ENCODE measurements at places on chromosomes 5 and 9. TPM values are rescaled to one million over a fixed set of nuclear protein-coding genes. Genes with fewer than 3 reads are reported as not detected.

DNA sequence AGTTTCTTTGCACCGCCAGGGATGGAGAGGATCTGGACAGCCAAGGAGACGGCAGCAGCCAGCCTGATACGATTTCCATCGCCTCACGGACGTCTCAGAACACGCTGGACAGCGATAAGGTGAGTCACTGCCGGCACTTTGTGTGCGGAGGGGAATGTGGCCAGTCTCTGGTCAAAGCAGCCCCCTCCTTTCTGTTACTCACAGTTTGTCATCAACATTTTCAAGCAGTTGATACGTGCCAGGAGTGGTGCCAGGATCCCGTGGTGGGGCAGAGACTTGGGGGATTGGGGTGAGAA is 175.1 kb upstream of the OTULINL start:
- DNase-seq, result no peak

- DNase-seq, result no peak
These were observed 383.5 kb downstream of the GLIS3 start for GRCh38 chr9:3916411-3916810.

ACOT12 gene
- total RNA-seq, result not detected

INSL4 gene
- not detected for total RNA-seq

DNA sequence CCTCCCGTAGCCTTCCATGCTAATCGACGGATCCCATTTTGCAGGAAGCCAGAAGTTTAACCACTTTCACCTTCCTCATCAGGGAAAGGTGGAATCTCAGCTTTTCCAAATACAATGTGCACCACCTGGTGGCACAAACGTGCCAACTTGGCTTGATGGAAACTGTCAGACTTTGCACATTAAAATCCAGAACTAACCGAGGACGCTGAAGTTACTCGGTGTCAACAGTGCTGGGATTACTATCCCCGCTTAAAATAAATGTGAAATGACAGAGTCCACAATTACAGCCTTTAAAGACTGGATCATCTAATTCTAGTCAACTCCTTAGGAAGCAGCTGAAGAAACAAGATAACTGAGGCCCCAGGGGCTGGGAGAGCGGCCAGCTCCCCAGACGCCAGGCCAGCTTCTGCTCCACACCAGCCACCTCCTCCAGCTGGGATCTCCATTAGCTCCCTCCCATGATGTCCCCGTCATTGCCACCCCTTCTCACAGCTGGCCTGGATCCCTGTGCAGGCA is 50.1 kb upstream of the RETREG1 start:
- no peak for DNase-seq

DNA sequence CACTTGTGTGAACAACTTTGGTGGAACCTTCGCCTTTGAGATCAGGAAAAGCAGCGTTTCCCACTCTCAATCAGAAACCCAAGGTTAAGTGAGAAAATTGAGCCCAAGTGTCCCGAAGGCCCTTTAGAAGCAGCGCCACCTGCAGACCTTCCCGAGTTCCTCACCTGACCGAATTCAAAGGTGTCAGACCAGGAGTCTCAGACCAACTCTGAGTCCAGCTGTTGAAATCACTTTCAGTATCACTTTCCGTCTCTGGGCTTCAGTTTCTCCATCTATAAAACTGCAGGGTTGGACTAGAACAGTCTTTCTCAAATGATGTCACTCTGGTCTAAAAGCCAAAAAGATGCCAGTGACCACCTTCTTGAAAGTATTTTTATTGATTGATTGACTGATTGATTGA is 31.7 kb upstream of the GRHPR start:
- no peak for DNase-seq

TIMD4 gene
- not detected for total RNA-seq

- no peak for DNase-seq
These were observed 29.8 kb downstream of the CD274 start for GRCh38 chr9:5479994-5480694.

WNT8A gene
- total RNA-seq, result not detected

DNA sequence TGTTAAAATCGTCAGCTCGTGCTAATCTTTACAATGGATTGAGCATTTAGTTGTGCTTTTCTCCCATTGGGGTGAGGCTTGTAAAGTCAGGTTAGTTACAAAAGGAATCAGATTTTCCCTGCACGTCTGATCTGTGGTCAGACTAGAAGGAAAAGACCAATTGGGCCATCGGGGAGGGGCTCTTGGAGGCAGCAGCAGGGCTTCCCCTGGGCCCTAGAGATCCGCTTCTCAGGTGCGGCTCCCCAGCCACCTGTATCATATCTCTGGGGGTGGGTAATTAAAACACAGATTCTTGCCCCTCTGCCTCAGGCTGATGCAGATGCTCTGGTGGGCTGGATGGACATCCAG is 200.3 kb downstream of the HSPA4 start:
- DNase-seq, result no peak

GRCh38 chr9:99057665-99058625 is 47.0 kb upstream of the TGFBR1 start:
- DNase-seq, result no peak

GRCh38 chr5:106843812-106844416 is 826.8 kb downstream of the EFNA5 start:
- DNase-seq, result no peak

DNA sequence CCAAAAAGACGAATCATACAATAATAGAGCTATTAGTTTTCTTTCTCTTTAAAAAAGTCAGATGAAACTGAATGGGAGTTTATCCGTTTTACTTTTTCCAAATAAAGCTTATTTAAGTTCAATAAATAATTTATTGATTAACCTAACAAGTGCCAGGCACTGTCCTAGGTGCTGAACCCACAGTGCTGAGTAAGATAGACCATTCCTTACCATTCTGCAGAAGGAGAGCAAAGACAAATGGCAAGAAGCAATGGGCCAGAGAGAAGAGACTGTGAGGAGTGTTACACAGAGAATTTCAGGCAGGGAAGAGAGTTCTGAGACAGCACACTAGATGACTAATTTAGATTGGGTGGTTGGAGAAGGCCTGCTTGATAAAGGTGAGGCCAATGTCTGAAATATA is 127.2 kb downstream of the AUH start:
- DNase-seq, result no peak

- no peak for DNase-seq
These were observed 34.1 kb upstream of the SIL1 start for GRCh38 chr5:139232147-139232724.

LMX1B gene
- total RNA-seq, result 0.77 TPM

DNA sequence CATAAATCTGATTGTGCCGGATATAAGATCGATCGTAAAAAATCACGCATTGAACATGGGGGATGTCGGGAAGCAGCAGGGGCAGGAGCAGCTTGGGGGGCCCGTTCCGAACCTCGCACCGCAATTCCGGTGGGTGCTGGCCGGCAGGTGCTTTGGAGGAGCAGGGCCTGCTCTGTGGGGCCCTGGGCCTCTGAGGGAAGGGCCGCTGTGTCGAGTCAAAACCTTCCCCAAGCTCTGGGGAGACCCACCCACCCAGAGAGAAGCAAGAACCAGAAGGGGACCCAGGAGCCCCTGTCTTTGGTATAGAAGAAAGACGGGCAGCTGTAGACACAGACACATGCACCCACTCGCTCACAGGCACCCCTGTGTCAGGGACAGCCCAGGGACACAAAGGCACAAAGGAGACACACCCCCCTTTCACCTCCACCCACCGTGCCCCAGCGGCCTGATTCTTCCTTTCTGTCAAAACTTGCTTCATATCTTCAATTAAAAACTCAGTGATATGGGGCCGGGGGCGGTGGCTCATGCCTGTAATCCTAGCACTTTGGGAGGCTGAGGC is 49.4 kb upstream of the ZBTB43 start:
- peak; percentile 74 for DNase-seq

IL6ST gene
- 433 TPM for total RNA-seq

DNA sequence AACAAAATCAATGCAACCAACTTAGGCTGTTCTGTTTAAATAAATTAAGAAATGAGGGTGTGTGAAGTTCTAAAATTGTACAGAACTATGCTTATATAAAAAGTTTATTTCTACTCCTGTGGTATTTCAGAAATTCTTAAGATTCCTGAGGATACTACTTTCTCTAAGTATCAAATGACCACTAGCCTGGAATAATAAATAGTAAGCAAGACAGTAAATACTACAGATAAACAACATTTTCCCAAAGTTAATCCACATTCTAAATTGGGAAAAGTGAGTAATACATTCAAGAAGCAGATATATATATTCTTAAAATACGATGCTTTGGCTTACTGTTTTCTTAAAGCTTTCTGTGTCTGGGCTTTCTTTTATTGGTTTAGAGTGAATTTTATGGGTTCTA is 29.5 kb downstream of the CCNH start:
- no peak for DNase-seq

FLT4 gene
- 26.8 TPM for total RNA-seq

PCDHGA4 gene
- 4.7 TPM for total RNA-seq

GRCh38 chr5:168931638-168932345 is 352.6 kb upstream of the PANK3 start:
- DNase-seq, result no peak

GRCh38 chr9:76559286-76559685 is 100.3 kb downstream of the GCNT1 start:
- DNase-seq, result no peak

- no peak for DNase-seq
These were observed 753 bp upstream of the STC2 start for GRCh38 chr5:173328844-173329490.

- no peak for DNase-seq
These were observed 27.9 kb downstream of the SPRY4 start for GRCh38 chr5:142296914-142297417.

EQTN gene
- not detected for total RNA-seq

BARX1 gene
- total RNA-seq, result not detected

DNA sequence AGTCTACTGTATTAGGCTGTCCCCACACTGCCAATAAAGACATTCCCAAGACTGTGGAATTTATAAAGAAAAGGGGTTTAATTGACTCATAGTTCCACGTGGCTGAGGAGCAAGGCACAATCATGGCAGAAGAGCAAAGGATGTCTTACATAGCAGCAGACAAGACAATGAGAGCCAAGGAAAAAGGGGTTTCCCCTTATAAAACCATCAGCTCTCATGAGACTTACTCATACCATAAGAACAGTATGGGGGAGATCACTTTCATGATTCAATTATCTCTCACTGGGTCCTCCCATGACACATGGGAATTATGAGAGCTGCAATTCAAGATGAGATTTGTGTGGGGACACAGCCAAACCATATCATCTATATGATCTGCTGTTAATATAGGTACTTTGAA is 14.8 kb upstream of the FSTL4 start:
- no peak for DNase-seq

GRCh38 chr5:104421431-104421830 is 858.8 kb upstream of the NUDT12 start:
- no peak for DNase-seq

ADAMTS16 gene
- 1.8 TPM for total RNA-seq

DNA sequence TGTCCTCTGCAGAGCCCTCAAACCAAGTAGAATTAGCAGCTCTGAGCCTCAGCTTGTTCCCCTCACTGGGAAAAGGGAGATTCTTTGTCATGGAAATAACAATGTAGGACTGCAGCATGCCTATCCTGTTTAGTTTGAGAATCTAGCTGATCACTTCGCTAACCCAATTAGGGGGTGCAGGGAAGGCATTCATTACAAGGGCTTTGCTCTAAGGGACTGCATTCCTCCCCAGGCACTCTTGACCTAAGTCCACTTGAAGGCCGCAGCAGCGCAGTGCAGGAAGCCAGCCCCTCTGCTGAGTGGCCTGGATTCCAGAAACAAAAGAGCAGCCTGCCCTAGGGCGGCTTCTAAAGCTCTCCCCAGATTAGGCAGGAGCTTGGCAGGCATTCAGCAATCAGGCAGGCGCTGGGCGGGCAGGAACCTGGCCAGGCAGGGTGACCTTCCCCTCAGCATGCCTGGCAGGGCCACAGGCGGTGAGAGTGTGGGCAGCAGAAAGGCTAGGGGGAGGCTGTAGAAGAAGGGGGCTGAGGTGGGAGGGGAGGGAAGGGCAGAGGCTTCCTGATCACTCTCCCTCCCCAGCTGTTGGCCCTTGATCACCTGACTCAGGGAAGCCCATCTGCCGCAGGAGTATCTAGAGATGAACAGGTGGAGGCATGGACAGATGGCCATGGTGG is 24.8 kb downstream of the CCNJL start:
- DNase-seq, result no peak

GRCh38 chr9:137406876-137407589 is 15.9 kb downstream of the EXD3 start:
- DNase-seq, result no peak

GRCh38 chr9:120688758-120689157 is 25.5 kb downstream of the MEGF9 start:
- no peak for DNase-seq

- DNase-seq, result no peak
These were observed 19.4 kb downstream of the GOLM1 start for GRCh38 chr9:86079865-86080469.

ARSI gene
- 0.58 TPM for total RNA-seq

- DNase-seq, result no peak
These were observed 136.1 kb downstream of the FGF1 start for GRCh38 chr5:142549834-142550233.

CORO2A gene
- 2.5 TPM for total RNA-seq

DNA sequence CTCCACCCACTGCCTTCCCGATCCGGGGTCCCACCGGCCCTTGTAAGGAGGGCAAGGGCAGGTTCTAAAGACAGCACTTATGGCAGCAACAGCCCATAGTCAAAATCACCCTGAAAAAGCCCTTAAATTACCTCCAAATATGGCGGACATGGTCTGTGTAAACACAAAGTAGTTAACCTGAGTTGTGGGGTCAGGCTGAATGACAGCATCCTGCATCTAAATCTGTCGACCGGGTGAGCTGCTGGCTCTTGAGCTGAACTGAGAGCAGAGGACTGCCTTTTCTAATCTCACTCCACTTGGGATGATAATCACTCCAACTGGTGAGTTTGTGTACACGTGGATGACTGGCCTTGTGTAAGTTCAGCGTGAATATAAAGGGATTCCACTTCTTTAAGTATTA is 249.6 kb downstream of the DENND1A start:
- no peak for DNase-seq

DNA sequence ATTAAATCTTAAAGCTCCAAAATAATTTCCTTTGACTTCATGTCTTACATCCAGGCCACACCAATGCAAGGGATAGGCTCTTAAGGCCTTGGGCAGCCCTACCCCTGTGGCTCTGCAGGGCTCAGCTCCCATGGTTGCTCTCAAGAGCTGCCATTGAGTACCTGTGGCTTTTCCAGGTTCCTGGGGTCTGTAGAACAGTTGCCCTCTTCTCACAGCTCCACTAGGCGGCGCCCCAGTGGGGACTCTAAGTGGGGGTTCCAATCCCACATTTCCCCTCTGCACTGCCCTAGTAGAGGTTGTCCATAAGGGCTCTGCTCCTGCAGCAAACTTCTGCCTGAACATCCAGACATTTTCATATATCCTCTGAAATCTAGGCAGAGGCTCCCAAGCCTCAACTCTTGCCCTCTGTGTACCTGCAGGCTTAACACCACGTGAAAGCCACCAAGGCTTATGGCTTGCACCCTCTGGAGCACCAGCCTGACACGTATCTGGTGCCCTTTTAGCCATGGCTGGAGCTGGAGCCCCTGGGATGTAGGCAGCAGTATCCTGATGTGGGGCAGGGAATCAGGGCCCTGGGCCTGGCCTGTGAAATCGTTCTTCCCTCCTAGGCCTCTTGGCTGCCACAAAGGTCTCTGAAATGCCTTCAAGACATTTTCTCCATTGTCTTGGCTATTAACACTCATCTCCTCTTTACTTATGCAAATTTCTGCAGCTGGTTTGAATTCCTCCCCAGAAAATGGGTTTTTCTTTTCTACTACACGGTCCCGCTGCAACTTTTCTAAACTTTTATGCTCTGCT is 185.1 kb downstream of the SMARCA2 start:
- no peak for DNase-seq
